Midbrain (tissue), 1 donor: ENCODE measurements at places on chromosomes 7 and 10.

DNA sequence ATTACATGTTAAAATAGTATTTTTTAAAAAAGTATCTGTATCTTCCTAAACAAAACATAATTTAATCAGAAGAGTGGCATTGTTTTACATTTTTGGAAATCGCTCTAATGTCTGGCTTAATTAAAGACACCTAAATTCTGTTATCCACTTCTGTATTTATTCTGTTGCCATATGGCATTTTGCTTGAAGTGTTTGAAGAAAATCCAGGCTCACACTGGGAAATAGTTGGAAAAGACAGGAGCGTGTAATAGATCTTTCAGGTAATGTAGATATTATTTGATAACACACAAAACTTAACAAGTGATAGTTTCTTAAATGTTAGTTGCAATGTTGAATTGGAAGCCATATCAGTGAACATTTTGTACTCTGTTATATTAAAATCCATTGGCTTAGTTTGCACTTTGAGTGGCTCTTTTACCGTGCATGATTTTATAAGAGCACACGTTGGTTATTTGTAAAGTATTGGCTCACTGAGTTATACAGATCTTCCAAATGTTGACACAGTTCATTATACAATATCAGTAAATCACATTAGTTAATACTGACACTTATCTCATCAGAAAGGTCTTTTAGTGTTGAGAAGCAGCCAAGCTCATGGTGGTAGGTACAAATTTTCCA, 128.4 kb upstream of the NPVF start:
- no peak for DNase-seq

GRCh38 chr10:69160809-69161241, 19.2 kb upstream of the SUPV3L1 start:
- DNase-seq: no peak

- DNase-seq: no peak
Measured at GRCh38 chr7:98654524-98655272, 37.6 kb downstream of the NPTX2 start.

- no peak for DNase-seq
Measured at GRCh38 chr10:113617086-113617485, 46.8 kb downstream of the NRAP start.

- DNase-seq: no peak
Measured at GRCh38 chr7:100825215-100825671, 2.1 kb downstream of the EPHB4 start.

GRCh38 chr10:58175990-58176900, 91.4 kb downstream of the IPMK start:
- no peak for DNase-seq

- DNase-seq: no peak
Measured at GRCh38 chr10:114311023-114311422, 72.0 kb downstream of the VWA2 start.

DNA sequence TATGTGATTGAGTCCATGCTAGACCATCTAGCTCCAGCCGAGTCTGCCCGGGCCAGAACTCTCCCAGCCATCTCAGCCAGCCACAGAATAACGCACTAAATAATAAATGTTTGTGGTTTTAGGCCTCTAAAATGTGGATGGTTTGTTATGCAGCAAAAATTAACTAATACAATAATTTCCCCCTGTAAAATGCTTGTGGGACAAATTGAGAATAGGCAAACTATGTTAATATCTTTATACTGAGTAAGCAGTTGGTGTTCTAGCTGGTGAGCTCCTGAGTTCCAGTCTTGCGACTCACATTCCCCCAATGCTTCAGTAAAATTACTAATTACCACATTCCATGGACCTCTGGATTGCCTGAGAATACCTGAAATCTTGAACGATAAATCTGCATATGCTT, 316.8 kb upstream of the NFE2L3 start:
- no peak for DNase-seq

GRCh38 chr10:1677307-1677939, 59.9 kb downstream of the ADARB2 start:
- no peak for DNase-seq

DNA sequence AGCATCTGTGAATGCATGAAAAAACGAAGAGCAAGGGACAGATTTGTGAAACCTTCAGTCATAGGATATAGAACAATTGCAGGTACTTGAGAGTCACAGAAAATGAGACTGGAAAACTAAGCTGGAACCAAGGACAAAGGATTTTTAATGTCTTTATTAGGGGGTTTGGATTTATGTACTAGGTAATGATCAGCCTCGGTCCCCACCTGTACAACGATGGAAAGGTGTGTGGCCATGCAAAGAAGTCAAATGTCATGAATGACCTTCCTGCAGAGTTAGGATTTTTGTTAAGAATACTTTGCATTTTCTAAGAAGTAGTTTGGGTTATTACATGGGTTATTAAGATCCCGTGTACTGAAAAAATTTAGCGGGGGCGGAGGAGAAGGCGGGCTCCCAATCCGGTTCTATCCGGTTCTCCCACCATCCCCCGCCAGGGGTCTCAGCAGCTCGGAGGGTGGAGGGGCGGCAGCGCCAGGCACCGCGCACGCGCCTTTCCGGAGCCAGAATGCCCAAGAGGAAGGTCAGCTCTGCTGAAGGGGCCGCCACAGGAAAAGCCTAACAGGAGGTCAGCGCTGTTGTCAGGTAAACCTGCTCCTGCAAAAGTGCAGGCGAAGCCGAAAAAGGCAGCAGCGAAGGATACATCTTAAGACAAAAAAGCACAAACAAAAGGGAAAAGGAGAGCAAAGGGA, 327.5 kb upstream of the PLXDC2 start:
- peak; percentile 40 for DNase-seq

- no peak for DNase-seq
Measured at GRCh38 chr7:2711895-2712675, 24.1 kb downstream of the AMZ1 start.

DNA sequence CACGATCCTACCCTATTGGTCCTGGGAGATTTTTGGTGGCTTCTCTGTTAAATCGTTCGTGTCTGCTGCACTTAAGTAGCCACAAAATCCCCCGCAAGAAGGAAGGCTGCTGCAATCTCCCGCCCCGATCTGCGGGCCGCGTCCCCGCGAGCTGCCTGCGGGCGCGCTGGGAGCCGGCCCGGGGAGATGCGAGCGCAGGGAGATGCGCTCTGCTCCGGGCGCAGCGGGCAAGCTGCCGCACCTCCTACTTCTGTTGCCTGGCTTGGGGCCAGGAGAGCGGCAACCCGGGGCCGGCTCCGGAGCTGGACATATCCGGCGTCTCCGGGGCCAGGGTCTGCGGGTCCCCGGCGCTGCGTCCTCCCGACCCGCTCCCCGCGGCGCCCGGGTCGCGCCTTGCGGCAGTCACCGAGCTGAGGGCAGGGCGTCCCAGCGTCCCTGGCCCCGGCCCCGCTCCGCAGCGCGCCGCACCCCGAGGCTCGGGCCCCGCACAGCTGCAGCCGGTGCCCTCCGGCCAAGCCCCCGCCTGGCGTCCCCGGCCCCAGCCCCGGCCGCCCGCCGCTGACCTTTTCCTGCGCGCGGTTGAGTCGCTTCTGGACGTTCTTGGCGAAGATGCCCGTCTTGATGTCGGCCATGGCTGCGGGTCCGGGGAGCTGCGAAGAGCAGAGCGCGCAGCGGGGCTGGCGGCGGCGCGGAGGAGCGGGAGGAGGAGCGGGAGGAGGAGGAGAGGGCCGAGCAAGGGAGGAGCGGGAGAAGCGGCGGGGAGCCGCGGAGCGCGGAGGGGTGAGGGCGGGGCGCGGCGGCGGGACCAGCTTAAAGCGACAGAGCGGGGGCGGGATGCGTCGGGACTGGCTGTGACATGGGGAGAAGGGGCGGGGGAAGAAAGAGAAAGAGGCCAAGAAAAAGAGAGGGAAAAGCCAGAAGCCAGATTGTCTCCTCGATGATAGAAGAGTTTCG, at the start of gene AMPH:
Gene AMPH, minus strand, starts transcription at position 654 of the 954 bp plus-strand sequence. Its CDS starts 22 bp downstream, at position 632.
- DNase-seq: peak; percentile 42

- no peak for DNase-seq
Measured at GRCh38 chr7:18859318-18859717, 258.1 kb downstream of the TWIST1 start.

GRCh38 chr7:106112972-106113421, 885 bp upstream of the SYPL1 start:
- DNase-seq: peak; percentile 13

GRCh38 chr7:124033095-124033806, 384 bp upstream of the TMEM229A start:
- peak; percentile 91 for DNase-seq

DNA sequence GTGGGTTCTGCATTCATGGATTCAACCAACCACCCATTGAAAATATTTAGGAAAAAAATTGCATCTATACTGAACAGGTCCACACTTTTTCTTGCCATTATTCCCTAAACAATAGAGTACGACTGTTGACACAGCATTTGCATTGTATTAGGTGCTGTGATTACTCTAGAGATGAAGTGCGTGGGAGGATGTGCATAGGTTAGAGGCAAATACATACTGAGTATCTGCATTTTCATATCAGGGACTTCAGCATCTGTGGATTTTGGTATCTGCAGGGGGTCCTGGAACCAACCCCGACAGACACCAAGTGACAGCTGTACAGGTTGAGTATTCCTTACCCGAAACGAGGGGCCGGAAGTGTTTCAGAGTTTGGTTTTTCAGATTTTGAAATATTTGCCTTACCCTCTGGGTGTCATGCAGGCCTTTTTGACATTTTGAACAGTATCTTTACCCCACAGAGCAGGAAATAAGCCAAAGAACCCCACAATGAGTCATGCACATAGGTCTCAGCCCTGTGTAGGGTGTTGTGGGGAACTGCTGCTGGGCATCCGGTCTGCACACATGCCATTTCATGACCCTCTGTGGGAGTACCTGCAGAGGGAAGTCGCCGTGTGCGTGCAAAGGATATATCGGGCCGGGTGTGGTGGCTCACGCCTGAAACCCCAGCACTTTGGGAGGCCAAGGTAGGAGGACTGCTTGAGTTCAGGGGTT, 14.5 kb downstream of the NUDT5 start:
- DNase-seq: no peak

- DNase-seq: no peak
Measured at GRCh38 chr7:80500325-80500724, 11.5 kb downstream of the GNAT3 start.

DNA sequence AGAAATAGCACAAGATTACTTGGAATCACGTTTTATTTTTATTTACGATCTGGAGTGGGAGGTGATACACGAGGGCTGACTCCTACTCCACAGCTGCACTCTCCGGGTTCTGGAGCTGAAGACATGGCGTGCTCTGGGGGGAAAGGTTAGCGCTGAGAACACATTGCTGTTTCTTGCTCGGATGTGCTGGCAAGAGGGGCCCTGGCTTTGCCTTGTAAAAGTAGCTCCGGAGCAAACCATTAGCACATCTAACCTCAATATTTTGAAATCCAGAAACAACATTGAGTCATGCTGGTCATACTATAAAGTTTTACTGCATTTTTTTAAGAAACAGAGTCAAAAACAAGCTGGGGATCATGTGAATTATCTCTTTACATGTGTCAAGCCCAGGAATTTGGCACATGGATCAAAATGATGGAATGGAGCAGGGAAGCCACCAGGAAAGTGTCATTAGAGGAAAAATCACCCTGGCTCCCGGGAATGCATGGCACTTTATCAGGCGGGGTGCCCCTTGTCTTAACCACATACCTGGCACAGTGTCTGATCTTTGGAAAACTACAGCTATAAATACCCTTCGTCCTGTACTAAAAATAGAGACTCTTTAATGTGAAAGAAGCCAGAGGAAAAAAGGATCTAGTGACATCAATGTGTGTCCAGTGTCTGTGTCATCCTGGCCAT, 31.6 kb upstream of the LYZL1 start:
- DNase-seq: no peak

DNA sequence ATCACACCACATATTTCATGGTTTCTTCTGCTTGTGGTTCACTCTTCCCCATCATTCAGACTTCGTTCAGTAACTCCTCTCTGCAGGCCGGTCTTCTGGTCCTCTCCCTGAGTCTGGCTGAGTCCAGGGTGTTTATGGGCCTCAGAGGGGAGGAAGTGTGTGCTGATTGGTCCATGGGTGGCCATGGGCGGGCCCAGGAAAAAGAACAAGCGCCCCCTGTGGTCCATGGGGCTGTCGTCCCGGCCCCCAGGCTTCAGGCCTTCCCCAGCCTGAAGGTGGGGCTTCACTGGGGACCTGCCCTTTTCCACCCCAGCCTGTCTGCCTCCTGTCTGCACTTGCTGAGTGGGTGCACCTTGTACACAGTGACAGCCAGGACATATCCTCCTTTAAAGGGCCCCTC, 123.7 kb downstream of the VIPR2 start:
- DNase-seq: no peak

DNA sequence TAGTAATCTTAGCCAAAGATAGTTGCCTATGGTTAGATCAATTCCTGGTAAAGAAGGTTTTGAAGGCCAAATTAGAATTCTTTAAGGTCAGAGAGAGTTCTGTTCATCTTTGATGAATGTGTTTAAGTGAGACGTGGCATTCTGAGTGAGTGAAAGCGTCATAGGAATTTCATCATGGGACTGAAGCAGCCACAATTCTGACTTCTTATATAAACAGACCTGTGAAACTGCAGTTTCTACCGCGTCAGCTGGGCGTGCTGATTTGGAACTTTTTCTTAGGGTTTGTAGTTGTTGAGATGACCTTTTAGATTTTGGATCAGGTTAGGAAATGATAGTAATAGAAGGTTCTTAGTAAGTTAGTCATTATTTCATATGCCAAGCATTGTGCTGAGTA, 103.8 kb downstream of the CNNM2 start:
- no peak for DNase-seq

GRCh38 chr10:123884351-123884906, 7.2 kb downstream of the CPXM2 start:
- DNase-seq: no peak

DNA sequence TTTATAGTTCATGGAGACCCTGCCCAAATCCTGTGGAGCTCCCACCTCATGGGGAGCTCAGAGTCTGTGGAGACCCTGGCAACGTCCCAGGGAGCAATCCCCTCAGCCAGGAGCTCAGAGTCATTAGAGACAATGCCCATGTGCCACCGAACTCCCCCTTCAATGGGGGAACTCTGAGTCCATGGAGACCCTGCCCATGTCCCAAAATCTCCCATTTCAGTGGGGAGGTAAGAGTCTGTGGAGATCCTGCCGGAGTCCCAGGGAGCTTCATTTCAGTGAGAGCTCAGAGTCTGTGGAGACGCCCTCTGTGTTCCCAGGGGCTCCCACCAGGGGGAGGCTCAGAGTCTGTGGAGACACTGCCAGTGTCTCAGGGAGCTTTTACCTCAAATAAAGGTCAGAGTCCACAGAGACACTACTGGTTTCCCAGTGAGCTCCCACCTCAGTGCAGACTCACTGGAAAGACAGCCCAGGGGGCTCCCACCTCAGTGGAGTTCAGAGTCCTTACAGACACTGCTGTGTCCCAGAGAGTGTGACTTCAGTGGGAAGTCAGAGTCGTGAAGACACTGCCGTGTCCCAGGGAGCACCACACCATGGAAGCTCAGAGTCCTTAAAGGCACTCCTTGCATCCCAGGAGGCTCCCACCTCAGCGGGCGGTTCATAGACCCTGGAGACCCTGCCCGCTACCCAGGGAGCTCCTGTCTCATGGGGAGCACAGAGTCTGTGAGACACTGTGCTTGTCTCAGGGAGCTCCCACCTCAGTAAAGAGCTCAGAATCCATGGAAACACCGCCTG, 5.0 kb downstream of the MYO1G start:
- no peak for DNase-seq

DNA sequence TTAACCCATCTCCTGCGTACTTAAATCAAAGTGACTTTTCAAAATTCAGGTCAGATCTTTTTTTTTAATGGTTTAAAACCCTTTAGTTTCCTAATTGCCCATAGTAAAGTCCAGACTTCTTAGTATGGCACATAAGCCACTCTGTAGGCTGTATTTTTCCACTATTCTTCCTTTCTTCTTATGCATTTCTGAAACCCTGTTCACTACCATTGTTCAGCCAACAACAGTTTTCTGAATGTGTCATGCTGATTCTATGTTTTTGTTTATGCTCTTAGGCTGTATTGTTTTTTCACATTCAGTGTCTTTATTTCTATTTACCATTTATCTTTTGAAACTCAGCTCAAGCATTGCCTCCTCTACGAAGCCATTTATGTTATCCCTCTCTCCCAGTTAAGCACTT, 26.7 kb downstream of the CCSER2 start:
- DNase-seq: no peak
